HS-5 (cell line): ENCODE measurements at places on chromosomes 2 and 18.

DNA sequence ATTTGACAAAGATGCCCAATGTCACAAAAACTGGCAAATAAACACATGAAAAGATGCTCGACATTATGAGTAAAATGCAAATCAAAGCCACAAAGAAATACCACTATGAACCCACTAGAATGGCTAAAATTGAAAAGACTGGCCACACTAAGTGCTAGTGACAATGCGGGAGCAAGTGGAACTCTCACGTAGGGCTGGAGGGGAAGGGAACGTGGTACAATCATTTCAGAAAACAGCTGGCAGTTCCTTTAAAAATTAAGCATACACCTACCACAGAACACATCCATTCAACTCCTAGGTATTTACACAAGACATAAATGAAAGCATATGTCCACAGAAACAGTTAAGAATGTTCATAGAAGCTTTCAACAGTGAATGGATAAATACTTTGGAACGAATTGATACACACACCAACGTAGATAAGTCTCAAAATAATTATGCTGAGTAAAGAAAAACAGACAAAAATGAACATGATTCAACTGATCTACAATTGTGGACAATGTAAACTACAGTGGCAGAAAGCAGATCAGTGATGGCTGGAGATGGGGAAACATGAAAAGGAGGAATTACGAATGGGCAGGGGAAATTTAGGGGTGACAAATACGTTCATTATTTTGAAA is 71.7 kb downstream of the MYOM1 start:
- DNase-seq: no peak

- no peak for DNase-seq
These were observed 159.4 kb upstream of the FOSL2 start for GRCh38 chr2:28233164-28233676.

- DNase-seq: peak; percentile 77
These were observed 25.4 kb downstream of the PDCL3 start for GRCh38 chr2:100588071-100588786.

- DNase-seq: no peak
These were observed 58.0 kb downstream of the SRD5A2 start for GRCh38 chr2:31522786-31523185.

DNA sequence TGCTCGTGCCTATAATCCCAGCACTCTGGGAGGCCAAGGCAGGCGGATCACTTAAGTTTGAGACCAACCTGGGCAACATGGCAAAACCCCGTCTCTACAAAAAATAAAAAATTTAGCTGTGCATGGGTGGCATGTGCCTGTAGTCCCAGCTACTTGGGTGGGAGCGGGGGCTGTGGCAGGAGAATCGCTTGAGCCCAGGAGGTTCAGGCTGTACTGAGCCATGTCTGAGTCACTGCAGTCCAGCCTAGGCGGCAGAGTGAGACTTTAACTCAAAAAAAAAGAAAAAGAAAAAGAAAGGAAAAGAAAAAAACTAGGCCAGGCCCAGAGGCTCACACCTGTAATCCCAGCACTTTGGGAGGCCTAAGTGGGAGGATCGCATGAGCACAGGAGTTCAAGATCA is 30.8 kb downstream of the TWSG1 start:
- no peak for DNase-seq
